ENCODE measurements at places on chromosomes 1 and 21.

- DNase-seq = no peak
Measured at GRCh38 chr1:1230656-1231399, 973 bp downstream of the SDF4 start.

DNA sequence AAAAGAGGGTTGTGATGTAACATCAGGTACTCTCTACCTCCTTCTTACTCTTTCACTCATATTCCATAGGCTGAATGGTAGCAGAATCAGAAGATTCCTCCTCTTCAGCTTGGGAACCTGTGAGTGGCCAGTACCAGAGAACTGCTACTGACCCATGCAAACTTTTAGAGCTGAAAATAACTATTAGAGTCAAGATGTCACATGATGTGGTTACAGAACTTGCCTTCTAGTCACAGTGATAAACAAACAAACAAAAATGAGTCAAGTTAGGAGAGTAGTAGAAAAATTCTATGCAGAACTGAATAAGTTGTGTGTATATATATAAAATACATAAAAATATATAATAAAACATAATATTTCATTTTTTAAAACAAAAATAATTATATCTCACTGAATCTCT lies 47.6 kb upstream of the RGS1 start:
- no peak for DNase-seq

GRCh38 chr1:29802181-29803068 lies 566.1 kb downstream of the PTPRU start:
- no peak for DNase-seq

GRCh38 chr1:210697185-210697584 lies 368.5 kb downstream of the HHAT start:
- no peak for DNase-seq

GRCh38 chr1:97841338-97841737 lies 79.5 kb downstream of the DPYD start:
- DNase-seq = no peak

Measured in NCI-H774 (cell line).